Spleen (tissue), 13 donors: ENCODE measurements at places on chromosomes 3 and 15. TPM values are rescaled to one million over a fixed set of nuclear protein-coding genes. Genes with fewer than 3 reads are reported as not detected.

GRCh38 chr15:69210574-69210973 lies 50.1 kb downstream of the GLCE start:
- no peak for DNase-seq

LRRIQ4 gene
- total RNA-seq: not detected

PRICKLE2 gene
- total RNA-seq: 3.1 TPM

HDGFL3 gene
- total RNA-seq: 35.1 TPM

SUCNR1 gene
- 11.7 TPM for total RNA-seq
